Transverse colon (tissue), 4 donors: ENCODE measurements at places on chromosomes 12 and 14. TPM values are rescaled to one million over a fixed set of nuclear protein-coding genes. Genes with fewer than 3 reads are reported as not detected.

DNA sequence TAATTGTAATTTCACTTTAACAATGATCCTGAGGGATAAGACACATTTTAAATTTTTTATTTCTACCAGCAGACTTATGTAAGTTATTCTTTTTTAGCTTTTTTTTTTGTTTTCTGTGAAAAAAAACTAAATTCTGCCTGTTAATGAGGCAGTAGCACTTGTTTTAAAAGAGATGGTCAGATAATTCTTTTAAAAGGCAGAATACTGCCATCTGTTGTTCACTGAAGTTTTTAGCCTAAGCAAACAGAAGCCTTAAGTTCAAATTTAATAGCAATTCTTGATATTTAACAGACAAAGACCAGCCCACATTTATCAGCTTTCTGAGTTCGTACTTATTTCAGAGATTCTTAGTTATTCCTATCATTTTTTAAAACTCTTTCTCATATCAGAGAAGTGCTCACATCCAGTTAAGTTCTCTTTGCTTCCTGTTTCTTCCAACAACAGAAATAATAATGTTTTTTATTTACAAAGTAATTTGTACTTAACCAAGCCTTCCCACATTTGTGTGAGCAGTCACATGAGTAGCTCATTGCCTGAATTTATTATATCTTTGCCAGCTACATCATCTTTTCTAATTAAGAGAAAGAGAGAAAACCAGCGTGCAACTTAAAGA lies 93.4 kb upstream of the SLCO1C1 start:
- DNase-seq, result no peak

DNA sequence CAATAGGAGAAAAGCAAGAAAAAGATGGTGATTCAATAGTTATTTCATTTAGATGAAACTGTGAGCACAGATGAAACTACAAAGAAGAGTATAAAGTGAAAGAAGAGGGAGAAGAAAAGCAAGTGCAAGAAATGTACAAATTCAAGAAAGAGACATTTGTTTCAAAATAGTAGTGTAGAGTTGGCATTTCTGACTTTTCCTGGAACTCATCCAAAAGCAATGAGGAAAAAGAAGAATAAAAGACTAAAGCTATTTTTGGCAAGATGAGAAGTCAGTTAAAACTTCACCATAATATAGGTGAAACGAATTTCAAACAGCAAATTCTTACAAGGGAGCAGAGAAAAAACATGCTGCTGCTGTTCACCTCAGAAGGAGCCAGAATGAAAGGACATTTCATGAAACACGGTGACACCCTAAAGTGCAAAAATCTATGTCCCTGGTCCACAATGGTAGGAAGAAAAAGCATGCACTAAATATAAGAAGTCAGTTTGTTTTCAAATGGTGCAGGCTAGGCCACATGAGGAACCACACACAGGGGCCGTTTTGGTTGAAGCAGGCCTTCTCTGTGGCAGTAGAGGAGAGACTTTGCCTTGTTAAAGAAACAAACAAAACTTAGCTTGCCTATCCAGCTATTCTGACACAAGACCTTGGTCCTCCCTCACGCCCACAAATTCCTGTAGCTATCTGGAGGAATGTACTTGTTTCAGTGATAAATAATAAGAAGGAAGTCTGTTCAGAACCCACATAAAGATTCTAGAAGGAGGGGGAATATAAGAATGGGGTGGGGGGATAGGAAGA lies 11.1 kb upstream of the CMAS start:
- no peak for DNase-seq

MYO1A gene
- 118 TPM for total RNA-seq

- DNase-seq, result no peak
Measured at GRCh38 chr14:61607570-61608244, 87.6 kb upstream of the HIF1A start.

GALNT8 gene
- 43.2 TPM for total RNA-seq
